Activated CD4-positive, alpha-beta T cell treated with anti-CD3 and anti-CD28 coated beads, Interleukin-2, Interleukin-4, amounts not matched to agents 100 ng/mL and 50 ng/mL, durations not matched to agents 16 hours and 8 hours (primary cell): ENCODE measurements at places on chromosomes 12 and 14.
A peak's percentile ranks its signal among the peaks of the same experiment; 100 is the strongest.

GRCh38 chr14:47278233-47278842 is 397.1 kb downstream of the MDGA2 start:
- DNase-seq = peak; percentile 47

GRCh38 chr14:35708062-35708461 is 101.0 kb downstream of the RALGAPA1 start:
- DNase-seq = no peak

GRCh38 chr12:25811656-25812126 is 146.8 kb upstream of the RASSF8 start:
- peak; percentile 12 for DNase-seq

DNA sequence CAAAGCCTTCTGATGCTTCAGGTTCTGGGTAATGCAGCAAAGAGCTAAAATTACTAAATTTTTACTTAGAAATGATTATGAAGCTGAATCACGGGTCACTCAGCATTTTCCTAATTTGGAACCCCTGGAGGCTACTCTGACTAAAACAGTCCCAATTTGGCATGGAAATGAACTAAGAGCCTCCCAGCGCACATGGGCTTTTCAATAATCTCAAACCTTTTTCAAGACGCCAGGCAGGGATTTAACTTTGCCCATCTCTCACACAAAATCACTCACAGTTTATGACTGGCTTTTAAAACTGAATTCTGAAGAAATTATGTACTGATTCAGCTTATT is 68.3 kb downstream of the LLPH start:
- DNase-seq = no peak

DNA sequence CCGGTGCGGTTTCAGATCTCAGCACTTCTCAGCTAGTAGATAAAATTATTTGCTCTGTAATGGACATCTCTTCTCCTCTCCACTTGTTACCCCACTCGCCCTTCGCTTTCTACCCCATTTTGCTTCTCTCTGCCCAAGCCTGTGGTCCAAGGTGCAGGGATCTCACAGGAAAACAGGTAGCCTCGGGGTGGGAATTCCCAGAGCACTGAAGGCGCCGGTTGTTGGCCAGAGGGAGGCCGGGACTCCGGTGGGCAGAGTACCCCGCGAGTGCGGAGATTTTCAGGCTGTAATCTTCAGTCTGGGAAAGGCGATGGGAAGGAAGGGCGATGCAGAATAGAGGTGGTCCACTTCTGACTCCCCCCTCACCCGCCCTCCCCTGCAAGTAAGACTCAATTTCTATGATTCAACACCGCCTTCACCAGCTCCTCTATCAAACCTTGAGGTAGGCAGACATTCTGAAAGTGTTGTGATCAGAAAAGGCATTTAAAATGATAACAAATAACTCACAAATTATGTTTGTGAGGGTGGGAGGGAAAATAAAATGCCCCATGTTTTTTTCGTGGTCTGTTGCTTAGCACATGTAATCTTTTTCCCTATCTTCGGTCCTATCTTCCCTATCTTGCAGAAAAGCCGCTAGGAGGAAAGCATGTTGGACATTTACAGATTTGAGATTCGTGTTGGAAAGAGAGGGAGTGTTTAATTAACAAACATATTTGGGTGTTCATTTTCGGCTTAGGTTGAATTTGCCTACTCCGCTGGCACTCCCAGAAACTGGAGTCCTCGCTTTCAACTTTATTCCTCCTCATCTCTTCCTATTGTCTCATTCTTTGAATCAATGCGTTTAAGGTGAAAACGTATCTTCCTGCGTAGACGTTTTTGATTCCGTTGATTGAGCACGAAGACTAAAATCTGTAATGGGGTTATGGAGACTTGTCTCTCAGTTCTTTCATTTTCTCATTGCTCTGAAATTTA is 8.5 kb downstream of the FOXG1 start:
- no peak for DNase-seq

DNA sequence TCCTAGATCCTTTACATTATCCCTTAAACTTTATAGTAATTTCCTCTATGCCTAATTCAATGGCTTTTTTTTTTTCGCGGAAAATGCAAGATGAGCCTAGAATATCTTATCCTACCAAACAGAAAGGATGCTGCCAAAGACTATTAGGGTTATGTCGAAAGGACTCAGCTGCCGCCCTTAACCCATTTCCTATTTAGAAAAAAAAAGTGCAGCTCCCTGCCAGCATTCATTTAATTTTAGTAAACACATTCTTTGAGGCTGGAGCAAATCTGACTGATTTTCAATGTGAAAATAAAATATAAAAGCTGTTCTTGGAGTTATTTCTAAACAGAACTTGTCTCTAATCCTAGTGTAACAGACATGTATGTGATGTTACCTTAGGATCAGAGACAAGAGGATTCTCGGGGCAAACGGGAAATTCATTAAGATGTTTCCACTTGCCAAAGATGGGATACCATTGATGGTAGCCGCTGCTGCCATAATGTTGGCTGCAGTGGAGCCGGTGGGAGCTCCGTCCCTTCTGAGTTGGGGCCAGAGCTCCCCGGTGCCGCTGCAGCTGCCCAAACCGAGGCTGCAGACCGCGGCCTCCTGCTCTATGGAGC is 8.2 kb upstream of the A2M start:
- no peak for DNase-seq

DNA sequence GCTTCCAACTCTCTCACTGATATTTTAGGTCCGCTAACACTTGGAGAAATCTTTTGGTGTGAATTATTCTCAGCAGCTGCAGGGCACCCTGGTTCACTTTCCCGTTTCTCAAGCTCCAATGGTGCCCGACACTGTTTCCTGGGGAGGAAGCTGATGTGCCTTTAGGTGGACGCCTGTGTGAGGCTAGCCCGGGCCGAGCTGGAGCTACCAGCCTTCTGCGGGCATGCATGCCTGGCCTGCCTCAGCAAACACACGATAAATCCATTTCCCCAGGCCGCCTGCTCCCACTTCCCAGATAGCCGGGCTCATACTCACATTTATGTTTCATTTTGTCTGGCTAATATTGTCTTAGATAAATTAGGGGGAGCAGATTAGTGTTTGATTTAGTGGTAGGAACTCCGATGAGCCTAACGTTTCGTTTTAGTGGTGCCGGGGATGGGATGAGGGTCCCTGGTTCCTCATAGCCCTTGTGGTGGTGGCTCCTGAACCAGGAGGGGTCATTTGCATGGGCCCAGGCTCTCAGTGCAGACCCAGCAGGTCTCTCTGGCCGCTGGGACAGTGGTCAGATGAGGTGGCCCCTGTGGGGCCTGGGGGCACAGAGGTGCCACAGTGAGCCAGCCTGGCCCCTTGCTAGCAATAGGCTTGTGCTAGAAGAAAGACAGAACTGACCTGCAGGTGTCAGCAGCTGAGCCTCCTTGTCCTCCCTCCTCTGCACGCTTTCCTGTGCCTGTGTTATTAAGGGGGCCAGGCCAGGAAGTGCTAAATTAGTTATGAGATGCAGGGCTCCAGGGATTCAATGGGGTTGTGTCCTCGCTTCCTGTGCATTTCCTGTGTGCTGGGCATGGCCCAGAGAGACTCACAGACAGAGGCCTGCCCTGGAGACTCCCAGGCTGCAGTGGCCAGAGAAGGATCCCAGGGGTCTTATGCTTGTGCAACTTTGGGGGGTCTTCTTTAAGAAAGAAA is 88.3 kb downstream of the KIF26A start:
- no peak for DNase-seq

GRCh38 chr12:103758310-103759089 is 82.5 kb downstream of the NT5DC3 start:
- DNase-seq = no peak

GRCh38 chr14:92578511-92578910 is 64.9 kb downstream of the RIN3 start:
- no peak for DNase-seq

DNA sequence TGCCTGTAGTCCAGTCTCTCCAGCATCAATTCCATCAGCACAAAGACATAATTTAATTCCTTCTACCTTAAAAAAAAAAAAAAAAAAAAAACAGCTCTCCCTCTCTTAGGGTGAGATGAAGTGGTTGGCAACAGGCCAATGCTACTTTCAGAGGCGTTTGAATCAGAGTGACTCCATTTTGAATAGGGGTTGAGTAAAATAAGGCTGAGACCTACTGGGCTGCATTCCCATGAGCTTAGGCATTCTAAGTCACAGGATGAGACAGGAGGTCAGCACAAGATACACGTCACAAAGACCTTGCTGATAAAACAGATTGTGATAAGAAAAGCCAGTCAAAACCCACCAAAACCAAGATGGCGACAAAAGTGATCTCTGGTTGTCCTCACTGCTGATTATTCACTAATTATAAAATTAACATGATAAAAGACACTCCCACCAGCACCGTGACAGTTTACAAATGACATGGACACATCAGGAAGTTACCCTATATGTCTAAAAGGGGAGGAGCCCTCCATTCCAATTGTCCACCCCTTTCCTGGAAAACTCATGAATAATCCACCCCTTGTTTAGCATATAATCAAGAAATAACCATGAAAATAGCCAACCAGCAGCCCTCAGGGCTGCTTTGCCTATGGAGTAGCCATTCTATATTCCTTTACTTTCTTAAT is 6.9 kb upstream of the TCL1B start:
- no peak for DNase-seq

- peak; percentile 25 for DNase-seq
These were observed 847 bp upstream of the WNT10B start for GRCh38 chr12:48972213-48972951.

GRCh38 chr12:19453961-19454360 is 14.7 kb downstream of the AEBP2 start:
- no peak for DNase-seq

GRCh38 chr14:90275820-90276219 is 19.5 kb downstream of the PSMC1 start:
- no peak for DNase-seq

- DNase-seq = no peak
These were observed 13.2 kb upstream of the NPAS3 start for GRCh38 chr14:32925439-32925838.

DNA sequence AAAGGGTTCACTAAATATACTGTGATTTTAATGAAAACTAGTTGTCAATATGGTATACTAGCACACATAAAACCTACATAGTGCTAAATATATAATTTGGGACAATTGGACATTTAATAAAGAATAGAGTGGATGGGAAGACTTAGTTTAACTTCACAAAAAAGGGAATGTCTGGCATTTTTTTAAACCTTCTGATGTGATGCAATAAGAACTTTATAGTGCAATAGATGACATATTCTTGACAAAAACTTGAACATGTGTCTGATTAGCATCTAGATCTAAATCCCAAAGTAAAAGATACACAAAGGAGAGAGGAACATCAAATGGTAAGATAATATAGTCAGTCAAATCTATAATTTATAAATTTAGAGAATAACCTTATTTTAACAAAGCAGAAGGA is 488.3 kb upstream of the SYT1 start:
- no peak for DNase-seq

DNA sequence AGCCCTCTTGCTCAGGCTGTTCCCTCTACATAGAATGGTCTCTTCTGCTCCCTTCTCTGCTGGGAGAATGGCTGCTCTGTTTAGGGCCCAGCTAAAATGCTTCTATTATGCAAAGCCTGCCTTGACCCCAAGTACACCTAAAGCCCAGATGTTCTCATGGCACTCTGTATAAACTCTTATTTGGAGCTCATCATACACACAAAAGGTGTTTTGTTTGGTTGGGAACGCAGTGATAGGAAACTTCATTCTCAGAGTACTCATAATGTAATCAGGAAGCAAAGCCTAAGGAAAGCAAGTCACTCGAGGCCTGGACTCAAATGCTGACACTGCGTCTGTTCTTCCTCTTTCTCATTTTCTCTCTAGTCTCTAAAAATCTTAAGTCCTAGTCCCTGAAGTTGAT is 38.2 kb upstream of the SYCP3 start:
- no peak for DNase-seq

- DNase-seq = no peak
These were observed 24.3 kb upstream of the RPLP0 start for GRCh38 chr12:120225200-120225558.

DNA sequence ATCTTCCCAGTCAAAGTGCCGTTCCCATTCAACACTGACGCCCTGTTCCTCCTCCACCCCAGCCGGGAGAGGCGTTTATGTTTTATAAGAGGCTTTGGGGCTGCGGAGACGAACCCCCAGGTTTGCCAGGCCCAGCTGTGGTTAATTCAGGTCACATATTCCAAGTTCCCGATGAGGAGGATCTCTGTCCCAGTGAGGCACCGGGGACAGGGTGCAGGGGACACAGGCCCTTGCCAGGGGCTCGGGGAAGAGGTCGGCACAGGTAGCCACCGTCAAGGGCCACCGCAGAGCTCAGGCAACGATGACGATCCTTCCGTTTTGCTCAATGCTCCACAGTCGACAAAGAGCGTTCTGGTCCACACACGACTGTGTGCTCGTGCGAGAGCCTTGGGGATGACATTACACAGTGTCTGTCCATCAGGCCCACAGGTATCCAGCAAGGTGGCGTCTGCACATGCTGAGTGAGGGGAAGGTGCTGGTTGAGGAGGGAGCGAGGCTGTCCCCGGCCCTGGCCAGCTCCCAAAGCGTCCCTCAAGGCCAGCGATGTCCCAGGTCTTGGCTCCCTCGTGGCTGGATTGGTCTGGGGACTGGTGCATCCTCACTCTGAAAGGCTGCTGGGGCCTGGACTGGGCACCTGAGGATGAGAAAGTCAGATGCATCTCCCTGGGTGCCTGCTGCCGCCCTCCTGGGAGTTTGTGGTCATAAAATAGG is 189.2 kb upstream of the C14orf180 start:
- no peak for DNase-seq

DNA sequence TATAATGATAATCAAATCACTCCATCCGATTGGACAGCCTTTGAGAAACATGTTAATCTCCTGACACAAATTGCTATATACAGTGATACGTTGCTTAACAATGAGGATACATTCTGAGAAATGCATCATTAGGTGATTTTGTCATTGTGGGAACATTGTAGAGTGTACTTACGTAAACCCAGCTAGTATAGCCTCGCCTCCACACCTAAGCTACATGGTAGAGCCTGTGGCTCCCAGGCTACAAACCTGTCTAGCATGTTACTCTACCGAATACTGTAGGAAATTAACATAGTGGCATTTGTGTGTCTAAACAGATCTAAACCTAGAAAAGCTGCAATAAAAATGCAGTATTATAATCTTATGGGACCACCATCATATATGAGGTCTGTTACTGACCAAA is 128.6 kb upstream of the PWP1 start:
- DNase-seq = no peak

DNA sequence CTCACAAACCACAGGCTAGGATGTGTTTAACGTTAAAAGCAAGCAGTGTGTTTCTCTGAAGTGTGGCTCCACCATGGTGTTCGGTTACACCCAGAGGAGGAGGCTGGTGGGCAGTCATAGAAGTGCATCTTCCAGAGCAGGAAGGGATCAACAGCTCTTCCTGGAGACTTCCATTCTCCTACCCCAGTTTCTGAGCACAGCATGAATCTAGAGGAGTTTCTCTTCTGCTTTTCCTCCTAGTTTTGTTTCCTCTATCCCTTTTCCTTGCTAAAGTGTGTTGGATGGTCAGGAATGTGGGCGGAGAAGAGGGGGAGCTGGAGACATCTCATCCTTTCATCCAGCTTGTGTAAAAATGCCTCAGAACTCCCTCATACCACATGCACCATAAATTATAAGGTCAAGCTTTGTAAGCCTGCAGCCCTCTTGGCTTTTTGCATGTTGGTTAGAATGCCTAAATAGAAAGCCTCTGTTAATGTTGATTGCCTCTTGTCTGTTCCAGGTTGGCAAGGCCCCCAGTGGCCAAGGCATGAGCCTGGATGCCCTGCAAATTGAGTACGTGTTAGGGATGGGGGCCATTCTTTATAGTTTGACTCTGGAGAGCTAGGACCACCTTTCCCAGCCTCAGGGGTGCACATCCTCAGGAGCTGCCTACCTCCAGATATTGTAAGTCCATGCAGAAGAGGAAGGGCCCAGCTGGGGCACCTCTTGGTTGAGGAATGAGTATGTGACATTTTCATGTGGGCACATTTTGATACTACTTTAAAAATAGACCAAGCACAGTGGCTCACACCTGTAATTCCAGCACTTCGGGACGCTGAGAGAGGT is 4.0 kb upstream of the CKAP4 start:
- no peak for DNase-seq

GRCh38 chr12:100656141-100656540 is 82.7 kb downstream of the GAS2L3 start:
- no peak for DNase-seq
